ENCODE measurements at places on chromosomes 1 and 21.

- DNase-seq = no peak
Observed at GRCh38 chr1:3560251-3560871, 50.9 kb downstream of the MEGF6 start.

GRCh38 chr1:166141969-166142368 lies 24.8 kb downstream of the FAM78B start:
- DNase-seq = no peak

GRCh38 chr1:150708595-150708994 lies 11.6 kb upstream of the GOLPH3L start:
- DNase-seq = no peak

- no peak for DNase-seq
Observed at GRCh38 chr1:198534548-198535418, 5.7 kb downstream of the ATP6V1G3 start.

DNA sequence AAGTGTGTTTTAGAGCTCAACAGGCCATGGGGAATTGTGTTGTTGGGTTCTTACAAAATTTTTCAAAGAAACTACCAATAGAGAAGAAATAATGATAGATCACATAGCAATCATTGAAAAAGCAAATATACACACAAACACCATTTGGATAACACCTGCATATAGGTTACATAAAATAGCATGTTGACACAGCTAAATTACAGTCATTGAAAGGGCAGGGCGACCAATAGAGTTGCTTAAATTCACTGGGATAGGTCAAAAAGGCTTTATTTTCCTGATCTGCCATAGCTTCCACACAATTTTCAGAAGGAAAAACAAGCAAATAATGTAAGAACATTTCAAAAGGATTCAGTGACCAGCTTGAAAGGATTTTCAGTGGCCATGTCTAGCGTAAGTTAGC lies 57.9 kb upstream of the FGGY start:
- DNase-seq = no peak

DNA sequence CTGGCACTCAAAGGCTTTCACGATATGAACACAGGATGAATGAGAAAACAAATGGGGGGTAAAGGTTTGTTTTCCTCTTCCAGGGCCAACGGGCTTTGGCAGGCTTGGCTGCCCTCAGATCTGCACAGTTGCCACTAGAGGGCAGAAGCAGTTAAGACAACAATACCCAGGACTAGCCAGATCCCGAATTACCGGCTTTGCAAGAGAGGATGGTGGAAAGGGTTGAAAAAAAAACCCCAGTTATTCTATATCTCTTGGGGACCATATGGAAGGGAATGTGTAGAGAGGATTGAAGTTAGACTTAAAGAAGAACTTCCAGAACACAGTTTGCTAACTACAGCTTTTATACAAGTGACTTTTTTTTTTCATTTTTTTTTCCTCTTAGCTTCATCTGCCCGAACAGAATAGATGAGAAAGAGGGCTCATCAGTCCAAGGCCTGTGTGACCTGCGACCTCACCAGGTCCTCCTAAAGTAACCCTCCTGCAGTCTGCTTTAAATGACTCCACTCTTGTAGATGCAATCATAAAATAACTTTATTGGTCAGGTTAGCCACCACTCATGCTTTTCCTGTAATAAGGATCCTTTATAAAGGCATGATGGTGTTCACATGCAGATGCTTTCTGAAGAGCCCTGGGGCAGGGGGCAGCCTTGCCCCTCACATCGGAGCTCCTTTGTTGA lies 10.7 kb downstream of the FMOD start:
- no peak for DNase-seq

DNA sequence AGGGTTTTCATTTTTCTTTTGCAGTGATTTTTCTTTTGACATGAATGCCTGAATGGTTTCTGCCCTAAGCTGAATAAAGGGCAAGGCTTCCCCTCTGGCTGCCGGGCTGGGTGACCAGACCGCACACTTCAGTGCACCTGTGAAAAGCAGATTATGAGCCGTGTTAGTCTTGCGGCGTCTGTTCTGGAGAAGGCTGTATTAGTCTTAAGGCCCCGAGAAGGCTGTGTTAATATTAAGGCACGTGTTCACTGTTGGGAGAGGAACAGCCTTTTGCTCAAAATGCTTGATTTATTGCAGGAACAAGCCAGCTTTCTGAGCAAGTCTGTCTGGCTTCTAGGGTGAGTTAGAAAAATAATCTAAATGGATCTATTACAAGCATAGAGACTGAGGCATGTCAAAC lies 54.7 kb upstream of the DNAH14 start:
- DNase-seq = no peak

Measured in AG04449 (cell line).